GM23248 (cell line): ENCODE measurements at places on chromosomes 3 and 15. TPM values are rescaled to one million over a fixed set of nuclear protein-coding genes. Genes with fewer than 3 reads are reported as not detected.
A peak's percentile ranks its signal among the peaks of the same experiment; 100 is the strongest.

DNA sequence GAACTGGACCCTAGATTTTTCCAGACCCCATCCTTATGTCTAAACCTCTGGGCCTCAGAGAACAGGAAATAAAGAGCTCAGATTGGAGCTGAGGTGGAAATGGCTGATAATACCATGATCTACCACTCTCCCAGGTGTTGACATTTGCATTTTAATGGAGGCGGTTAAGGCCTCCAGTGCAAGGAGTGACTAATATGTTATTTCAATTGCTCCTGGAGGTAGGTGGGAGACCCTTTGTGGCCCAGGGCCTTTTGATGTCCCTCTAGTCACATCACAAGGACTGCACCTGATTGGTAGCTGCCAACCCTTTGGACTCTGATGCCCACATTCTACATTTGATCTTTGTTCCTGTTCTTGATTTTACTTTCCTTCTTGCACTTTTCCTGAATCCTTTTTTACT, 9.0 kb upstream of the ADCY5 start:
- no peak overlapping the region for H3K4me3 ChIP-seq
- H3K27ac ChIP-seq, result no peak overlapping the region
- H3K4me1 ChIP-seq, result no peaks in the 10 kb centered on the region
- no peak for DNase-seq
- peaks cover 81% of the 10 kb centered on the region for H3K27me3 ChIP-seq

- H3K4me1 ChIP-seq, result no peaks in the 10 kb centered on the region
- no peak overlapping the region for H3K27ac ChIP-seq
- DNase-seq, result peak; percentile 8
These were observed 105.5 kb downstream of the SEMA5B start for GRCh38 chr3:122921791-122922651.

GRCh38 chr15:48560321-48561051, 85.0 kb downstream of the FBN1 start:
- H3K27ac ChIP-seq, result peak overlapping the region; percentile 92
- H3K36me3 ChIP-seq, result peaks cover 25% of the 10 kb centered on the region
- peak; percentile 51 for DNase-seq
- H3K4me1 ChIP-seq, result peaks cover 95% of the 10 kb centered on the region
- no peaks in the 10 kb centered on the region for H3K27me3 ChIP-seq

DNA sequence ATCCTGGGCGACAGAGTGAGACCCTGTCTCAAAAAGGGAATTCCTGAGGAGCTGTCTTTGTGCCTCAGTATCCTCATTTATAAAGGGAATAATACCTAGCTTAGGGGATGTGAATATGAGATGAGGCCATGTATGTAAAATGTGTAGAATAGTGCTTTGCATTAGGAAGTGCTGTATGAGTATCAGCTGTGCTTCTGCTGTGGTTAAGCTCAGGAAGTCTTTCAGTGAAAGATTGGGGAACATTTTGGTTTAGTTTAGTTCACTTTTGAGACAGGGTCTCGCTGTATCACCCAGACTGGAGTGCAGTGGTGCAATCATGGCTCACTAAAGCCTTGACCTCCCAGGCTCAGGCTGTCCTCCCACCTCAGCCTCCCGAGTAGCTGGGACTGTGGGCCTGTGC, 10.6 kb downstream of the THUMPD3 start:
- DNase-seq, result no peak
- H3K27me3 ChIP-seq, result no peaks in the 10 kb centered on the region
- H3K4me1 ChIP-seq, result no peaks in the 10 kb centered on the region
- H3K36me3 ChIP-seq, result peaks cover 65% of the 10 kb centered on the region
- no peak overlapping the region for H3K4me3 ChIP-seq
- no peak overlapping the region for H3K27ac ChIP-seq

DNA sequence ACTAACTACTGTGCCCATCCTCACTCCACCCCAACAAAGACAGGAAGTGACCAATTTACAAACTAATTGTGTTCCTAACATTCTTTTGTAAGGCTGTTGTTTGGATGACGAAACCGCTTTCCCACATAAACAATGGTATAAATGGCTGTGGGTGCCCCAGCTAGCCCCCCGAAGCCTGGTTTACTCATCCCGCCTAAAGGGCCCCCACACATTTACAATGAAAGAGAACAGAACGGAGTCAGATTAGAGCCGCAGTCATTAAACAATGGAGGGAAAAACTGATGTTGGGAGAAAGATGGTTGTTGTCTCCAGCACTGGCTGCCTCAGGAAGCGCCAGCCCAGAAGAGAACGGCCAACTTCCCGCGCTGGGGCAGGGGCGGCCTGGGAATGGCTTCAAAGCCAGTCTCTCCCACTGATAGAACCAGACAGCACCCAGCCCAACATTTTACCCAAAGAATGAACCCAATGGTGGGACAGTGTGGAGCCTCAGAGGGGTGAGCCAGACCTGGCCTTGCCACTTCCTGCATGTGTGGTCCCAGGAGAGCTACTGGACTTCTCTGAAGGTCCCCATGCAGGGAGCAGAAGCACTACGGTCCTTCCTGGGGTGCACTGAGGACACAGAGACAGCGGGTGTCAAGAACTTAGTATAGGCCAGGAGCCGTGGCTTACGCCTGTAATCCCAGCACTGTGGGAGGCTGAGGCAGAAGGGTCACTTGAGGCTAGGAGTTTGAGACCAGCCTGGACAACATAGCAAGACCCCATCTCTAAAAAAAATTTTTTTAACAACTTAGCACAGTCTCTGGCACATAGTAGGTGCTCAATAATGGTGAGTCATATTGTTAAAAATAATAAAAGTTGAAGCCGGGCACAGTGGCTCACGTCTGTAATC, 75.8 kb upstream of the GATA2 start:
- no peaks in the 10 kb centered on the region for H3K4me1 ChIP-seq
- peaks cover 11% of the 10 kb centered on the region; the same call in 1 of the 2 replicates for H3K27me3 ChIP-seq
- H3K4me3 ChIP-seq, result no peak overlapping the region
- no peak overlapping the region for H3K27ac ChIP-seq
- no peak for DNase-seq

GRCh38 chr3:171165499-171165921, 139.0 kb upstream of the SLC2A2 start:
- H3K27me3 ChIP-seq, result no peaks in the 10 kb centered on the region
- H3K4me1 ChIP-seq, result peaks cover 33% of the 10 kb centered on the region

- peak; percentile 13 for DNase-seq
- H3K27ac ChIP-seq, result no peak overlapping the region
- peaks cover 1% of the 10 kb centered on the region; the same call in 1 of the 2 replicates for H3K27me3 ChIP-seq
These were observed 57.2 kb downstream of the SH3GL3 start for GRCh38 chr15:83504365-83504764.

- peaks cover 6% of the 10 kb centered on the region for H3K4me1 ChIP-seq
- peaks cover 9% of the 10 kb centered on the region; the same call in 1 of the 2 replicates for H3K36me3 ChIP-seq
- H3K4me3 ChIP-seq, result no peak overlapping the region
- no peaks in the 10 kb centered on the region for H3K27me3 ChIP-seq
- DNase-seq, result peak; percentile 63
These were observed 5.2 kb downstream of the C3orf49 start for GRCh38 chr3:63824309-63824708.

- peaks cover 24% of the 10 kb centered on the region for H3K4me1 ChIP-seq
- no peak overlapping the region for H3K4me3 ChIP-seq
- H3K27ac ChIP-seq, result peak overlapping the region; percentile 44; the same call in 1 of the 2 replicates
- peak; percentile 95 for DNase-seq
These were observed 84.2 kb upstream of the SLC4A7 start for GRCh38 chr3:27568393-27568792.

- H3K27me3 ChIP-seq, result no peaks in the 10 kb centered on the region
- H3K4me3 ChIP-seq, result no peak overlapping the region
- H3K36me3 ChIP-seq, result 0 out of 2 replicates have a peak, but pooled peaks cover 4% of the 10 kb centered on the region
- no peak overlapping the region for H3K27ac ChIP-seq
- H3K4me1 ChIP-seq, result no peaks in the 10 kb centered on the region
These were observed 249.4 kb downstream of the LPP start for GRCh38 chr3:188403404-188403803.

GRCh38 chr15:61700803-61701202, 359.4 kb downstream of the VPS13C start:
- DNase-seq, result no peak
- H3K27ac ChIP-seq, result no peak overlapping the region
- H3K4me3 ChIP-seq, result no peak overlapping the region
- no peaks in the 10 kb centered on the region for H3K27me3 ChIP-seq

- H3K27me3 ChIP-seq, result no peaks in the 10 kb centered on the region
- DNase-seq, result peak; percentile 4
- no peaks in the 10 kb centered on the region for H3K4me1 ChIP-seq
These were observed 319.9 kb downstream of the NAALADL2 start for GRCh38 chr3:175179055-175179454.

DNA sequence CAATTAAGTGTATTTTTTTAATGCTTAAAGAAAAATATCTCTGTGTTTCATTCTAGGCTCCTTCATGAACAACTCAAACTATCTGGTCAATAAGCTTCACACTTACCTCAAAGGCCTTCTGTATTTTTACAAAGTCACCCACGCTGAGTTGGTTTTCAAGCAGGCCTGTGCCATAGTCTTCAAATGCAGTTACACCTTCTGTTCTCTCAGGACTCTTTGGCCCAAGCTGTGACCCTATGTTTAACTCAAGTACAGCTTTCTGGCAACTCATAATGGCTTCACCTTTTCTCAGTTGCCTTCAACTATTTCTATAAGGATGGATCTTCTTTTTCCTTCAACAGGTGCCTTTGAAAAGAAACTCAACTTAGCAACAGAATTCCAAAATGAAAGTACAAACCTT, 587 bp downstream of the WDR49 start:
- no peak overlapping the region for H3K27ac ChIP-seq
- H3K27me3 ChIP-seq, result no peaks in the 10 kb centered on the region
- DNase-seq, result no peak
- no peaks in the 10 kb centered on the region for H3K36me3 ChIP-seq
- H3K4me3 ChIP-seq, result no peak overlapping the region
- H3K4me1 ChIP-seq, result no peaks in the 10 kb centered on the region

- DNase-seq, result peak; percentile 28
- no peaks in the 10 kb centered on the region for H3K27me3 ChIP-seq
- H3K27ac ChIP-seq, result no peak overlapping the region
- peaks cover 6% of the 10 kb centered on the region; the same call in 1 of the 2 replicates for H3K4me1 ChIP-seq
- H3K36me3 ChIP-seq, result no peaks in the 10 kb centered on the region
- H3K4me3 ChIP-seq, result no peak overlapping the region
These were observed 23.9 kb downstream of the GOLGA6L2 start for GRCh38 chr15:23422946-23423708.

DNA sequence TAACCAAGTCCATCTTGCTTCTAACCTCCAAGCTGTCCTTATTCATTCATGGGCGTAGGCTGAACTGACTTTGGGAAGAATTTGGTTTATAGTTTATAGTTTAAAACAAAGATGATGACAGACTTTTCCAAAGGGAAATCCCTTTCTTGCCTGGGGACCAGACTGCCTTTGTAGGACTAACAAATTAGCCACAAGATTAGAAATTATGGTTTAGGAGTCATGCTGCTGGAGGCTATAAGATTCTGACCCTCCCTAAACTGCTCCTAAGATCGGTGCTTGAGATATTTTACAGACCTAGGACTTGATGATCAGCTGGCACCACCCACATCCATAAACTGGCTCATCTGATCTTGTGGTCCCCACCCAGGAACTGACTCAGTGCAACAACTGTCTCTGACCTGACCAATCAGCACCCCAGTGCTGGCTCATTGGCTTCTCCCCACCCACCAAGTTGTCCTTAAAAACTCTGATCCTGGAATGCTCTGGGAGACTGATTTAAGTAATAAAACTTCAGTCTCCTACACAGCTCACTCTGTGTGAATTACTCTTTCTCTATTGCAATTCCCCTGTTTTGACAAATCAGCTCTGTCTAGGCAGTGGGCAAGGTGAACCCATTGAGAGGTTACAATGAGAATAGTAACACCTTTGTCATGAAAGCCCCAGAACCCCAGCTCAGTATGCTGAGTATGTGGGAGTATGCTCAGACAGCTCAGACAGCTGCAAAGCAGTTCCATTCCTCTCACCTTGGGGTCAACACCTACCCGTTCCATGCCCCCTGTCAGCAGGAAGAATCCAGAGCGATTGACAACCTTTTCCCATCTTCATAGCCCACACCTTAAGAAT, 51.6 kb upstream of the C15orf39 start:
- H3K4me3 ChIP-seq, result peak overlapping the region; percentile 31
- H3K27me3 ChIP-seq, result no peaks in the 10 kb centered on the region
- DNase-seq, result peak; percentile 93
- no peaks in the 10 kb centered on the region for H3K36me3 ChIP-seq

DNA sequence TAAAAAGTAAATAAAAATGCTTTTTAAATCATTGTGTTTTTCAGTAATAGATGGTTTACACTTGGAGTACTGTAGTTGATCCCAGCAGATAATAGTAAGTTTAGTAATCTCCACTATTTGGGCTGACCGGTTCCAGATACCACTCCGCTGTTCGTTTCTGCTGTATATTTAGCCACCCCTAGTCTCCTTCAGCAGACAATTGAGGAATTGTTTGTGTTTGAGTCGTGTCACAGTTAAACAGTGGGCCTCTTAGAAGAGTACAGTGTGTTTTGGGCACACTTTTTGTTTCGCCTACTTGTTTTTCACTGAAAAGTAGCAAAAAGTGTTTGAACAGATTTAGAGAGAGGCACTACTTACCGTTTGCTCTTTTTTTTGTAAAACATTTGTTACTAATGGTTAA, 33.2 kb downstream of the PAK2 start:
- H3K27ac ChIP-seq, result no peak overlapping the region
- no peaks in the 10 kb centered on the region for H3K36me3 ChIP-seq
- no peaks in the 10 kb centered on the region for H3K27me3 ChIP-seq

- peak; percentile 99 for DNase-seq
- H3K4me3 ChIP-seq, result 0 out of 2 replicates have a peak overlapping the region, but pooled peaks have one; percentile 11
- H3K27ac ChIP-seq, result peak overlapping the region; percentile 91
- H3K4me1 ChIP-seq, result peaks cover 56% of the 10 kb centered on the region
- H3K27me3 ChIP-seq, result no peaks in the 10 kb centered on the region
- no peaks in the 10 kb centered on the region for H3K36me3 ChIP-seq
These were observed 114.1 kb upstream of the TPM1 start for GRCh38 chr15:62928242-62928999.

- H3K4me1 ChIP-seq, result peaks cover 11% of the 10 kb centered on the region
- no peaks in the 10 kb centered on the region for H3K27me3 ChIP-seq
- peak; percentile 73 for DNase-seq
- no peaks in the 10 kb centered on the region for H3K36me3 ChIP-seq
- H3K27ac ChIP-seq, result no peak overlapping the region
These were observed 23.5 kb downstream of the DNAH1 start for GRCh38 chr3:52339612-52340011.

- H3K4me3 ChIP-seq, result no peak overlapping the region
- H3K4me1 ChIP-seq, result no peaks in the 10 kb centered on the region
- no peak overlapping the region for H3K27ac ChIP-seq
- no peaks in the 10 kb centered on the region for H3K36me3 ChIP-seq
- DNase-seq, result no peak
- H3K27me3 ChIP-seq, result no peaks in the 10 kb centered on the region
These were observed 395.6 kb upstream of the ROBO2 start for GRCh38 chr3:76644305-76644675.

SUSD5 gene
- 0.05 and 0.09 TPM in 2 replicates for polyA plus RNA-seq

ZMYND10 gene
- 0.61 and 0.90 TPM in 2 replicates for polyA plus RNA-seq

TMEM212 gene
- polyA plus RNA-seq, result not detected in 2 replicates

POC1A gene
- polyA plus RNA-seq, result 11.0 and 11.8 TPM in 2 replicates

TAGLN3 gene
- polyA plus RNA-seq, result 0.48 and 0.61 TPM in 2 replicates

VIPR1 gene
- not detected in 2 replicates for polyA plus RNA-seq

UQCC5 gene
- 60.7 and 64.2 TPM in 2 replicates for polyA plus RNA-seq

CCNL1 gene
- 58.6 and 77.5 TPM in 2 replicates for polyA plus RNA-seq

GOLGA8K gene
- not detected in 2 replicates for polyA plus RNA-seq

CORO2B gene
- polyA plus RNA-seq, result 2.7 and 3.7 TPM in 2 replicates

COL6A5 gene
- not detected in 2 replicates for polyA plus RNA-seq

RHOV gene
- polyA plus RNA-seq, result not detected in 2 replicates
